ENCODE measurements at places on chromosomes 1 and 21.

DNA sequence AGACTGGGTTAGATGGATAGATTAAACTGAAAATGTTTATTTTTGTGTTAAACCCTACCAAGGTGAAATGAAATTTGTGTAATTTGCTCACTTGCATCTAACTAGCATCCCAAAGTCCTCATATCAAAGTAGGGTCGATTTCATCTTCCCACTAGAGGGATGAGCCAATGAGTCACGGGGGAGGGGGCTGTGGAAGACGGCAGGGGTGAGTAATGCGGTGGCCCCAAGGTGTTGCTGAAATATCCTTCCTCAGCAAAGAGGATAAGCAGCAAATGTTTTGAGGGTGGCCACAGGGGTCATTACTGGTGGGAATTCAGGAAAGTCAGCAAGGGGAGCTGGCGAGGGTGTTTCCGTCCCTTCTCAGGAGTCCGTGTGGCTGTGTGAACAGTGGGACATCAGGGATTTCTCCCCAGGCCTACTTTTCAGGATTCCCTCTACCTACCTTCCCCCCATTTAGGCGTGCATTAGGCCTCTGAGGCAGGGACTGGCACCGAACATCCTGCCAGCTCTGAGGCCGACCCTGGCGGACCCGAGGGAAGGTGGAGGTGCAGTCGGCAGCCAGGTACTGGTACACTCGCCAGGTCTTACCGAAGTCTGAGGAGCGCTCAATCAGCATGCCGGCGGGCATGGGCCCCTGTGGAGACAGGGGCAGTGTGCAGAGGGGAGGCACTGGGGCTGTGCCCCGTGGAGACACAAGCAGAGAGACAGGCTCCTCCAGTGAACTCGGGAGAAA is 18.1 kb downstream of the LAMB3 start:
- DNase-seq = no peak

- DNase-seq = no peak
Observed at GRCh38 chr1:156828400-156829124, 11.9 kb upstream of the SH2D2A start.

- DNase-seq = no peak
Observed at GRCh38 chr21:39034590-39035536, 148.4 kb downstream of the PSMG1 start.

GRCh38 chr1:208217781-208218180 is 26.4 kb downstream of the PLXNA2 start:
- DNase-seq = no peak

- DNase-seq = no peak
Observed at GRCh38 chr1:45084562-45084961, 72.5 kb downstream of the UROD start.

GRCh38 chr1:226444901-226445300 is 37.0 kb upstream of the PARP1 start:
- no peak for DNase-seq

All from fibroblast of villous mesenchyme (primary cell).